Amniotic stem cell (primary cell): ENCODE measurements at places on chromosomes 1 and 21.
A peak's percentile ranks its signal among the peaks of the same experiment; 100 is the strongest.

DNA sequence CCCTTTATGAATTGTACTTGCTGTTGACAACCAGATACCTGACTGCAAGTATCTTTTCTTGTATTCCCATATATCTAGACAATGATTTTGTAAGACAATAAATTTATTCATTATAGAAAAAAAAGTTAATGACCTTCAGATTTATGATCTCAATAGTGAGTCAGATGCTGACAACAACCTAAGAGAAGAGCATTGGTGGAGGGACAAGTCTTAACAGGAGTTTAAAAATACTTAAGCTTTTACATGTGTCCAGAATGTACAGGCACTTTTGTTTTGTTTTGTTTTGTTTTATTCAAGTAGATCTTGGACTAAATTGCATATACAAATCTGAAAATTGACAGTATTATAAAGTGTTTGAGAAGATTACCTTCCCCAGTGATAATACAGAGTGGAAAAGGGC is 1544.6 kb upstream of the B3GALT2 start:
- DNase-seq, result no peak

GRCh38 chr1:221487781-221488524 is 253.9 kb downstream of the DUSP10 start:
- peak; percentile 67 for DNase-seq

DNA sequence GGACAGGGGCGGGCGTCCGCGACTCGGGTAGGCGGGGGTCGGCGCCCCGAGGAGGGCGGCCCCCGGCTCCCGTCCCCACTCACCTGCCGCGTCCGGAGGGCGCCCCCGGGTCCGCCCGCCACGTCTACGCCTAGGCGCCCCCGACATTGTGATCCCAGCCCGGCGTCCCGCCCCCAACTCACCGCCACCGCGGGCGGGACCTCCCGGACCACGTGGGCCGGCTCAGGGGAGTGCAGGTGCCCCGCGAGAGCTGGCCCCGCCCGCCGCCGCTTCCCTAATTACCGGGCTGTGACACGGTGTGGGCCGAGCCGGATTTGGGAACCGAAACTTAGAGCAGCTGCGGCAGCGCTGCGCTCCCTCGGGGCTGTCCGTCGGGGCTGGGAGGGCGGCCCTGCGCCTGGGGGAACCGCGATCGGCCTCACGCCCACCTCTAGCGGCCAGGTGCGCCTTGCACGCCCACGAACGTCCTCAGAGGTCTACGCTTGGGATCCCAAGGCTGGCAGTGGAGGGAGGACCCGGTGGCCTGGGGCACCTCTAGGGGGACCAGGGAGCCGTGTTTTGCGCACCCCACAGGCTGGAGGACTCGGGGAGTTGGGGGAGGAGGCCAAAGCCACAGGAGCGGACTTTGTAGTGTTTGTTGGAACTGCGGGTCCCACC is 521 bp upstream of the NADK start:
- no peak for DNase-seq

DNA sequence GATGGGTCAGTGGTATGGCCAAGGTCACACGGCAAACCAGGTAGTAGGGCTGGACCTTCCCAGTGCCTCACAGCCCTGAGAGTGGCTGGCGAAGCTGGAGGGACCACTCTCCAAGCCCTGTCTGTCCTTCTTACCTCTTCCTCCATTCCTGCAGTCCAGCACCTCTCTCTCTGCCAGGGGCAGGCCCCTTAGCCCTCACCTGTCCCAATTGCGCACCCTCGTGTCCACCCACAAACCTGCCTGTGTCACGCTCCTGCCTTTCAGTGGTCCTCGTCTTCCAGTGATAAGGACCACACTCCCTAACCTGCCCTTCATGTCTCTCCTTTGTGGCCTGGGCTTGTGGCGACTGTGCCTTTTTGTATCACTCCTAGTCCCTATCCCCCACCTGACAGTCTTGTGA is 3.4 kb downstream of the PODN start:
- DNase-seq, result no peak
